ENCODE measurements at places on chromosomes 1 and 21. TPM values are rescaled to one million over a fixed set of nuclear protein-coding genes. Genes with fewer than 3 reads are reported as not detected.

The GPR37L1 gene
- not detected for polyA plus RNA-seq

The CCDC27 gene
- not detected for polyA plus RNA-seq

The RIPPLY3 gene
- 0.03 TPM for polyA plus RNA-seq

The SNRNP40 gene
- polyA plus RNA-seq = 57.8 TPM

The VSIG8 gene
- not detected for polyA plus RNA-seq

The FYB2 gene
- polyA plus RNA-seq = not detected

The SH2D1B gene
- polyA plus RNA-seq = not detected

The CNR2 gene
- not detected for polyA plus RNA-seq

The CRP gene
- not detected for polyA plus RNA-seq

The TOMM20 gene
- 42.5 TPM for polyA plus RNA-seq

The DNAJC6 gene
- polyA plus RNA-seq = 2.3 TPM

The OTUD7B gene
- polyA plus RNA-seq = 4.3 TPM

The KRTAP21-2 gene
- not detected for polyA plus RNA-seq

- no peak for DNase-seq
- H3K4me3 ChIP-seq = no peak overlapping the region
- H3K27me3 ChIP-seq = no peaks in the 10 kb centered on the region
Measured at GRCh38 chr1:158208586-158209116, 28.0 kb downstream of the CD1D start.

DNA sequence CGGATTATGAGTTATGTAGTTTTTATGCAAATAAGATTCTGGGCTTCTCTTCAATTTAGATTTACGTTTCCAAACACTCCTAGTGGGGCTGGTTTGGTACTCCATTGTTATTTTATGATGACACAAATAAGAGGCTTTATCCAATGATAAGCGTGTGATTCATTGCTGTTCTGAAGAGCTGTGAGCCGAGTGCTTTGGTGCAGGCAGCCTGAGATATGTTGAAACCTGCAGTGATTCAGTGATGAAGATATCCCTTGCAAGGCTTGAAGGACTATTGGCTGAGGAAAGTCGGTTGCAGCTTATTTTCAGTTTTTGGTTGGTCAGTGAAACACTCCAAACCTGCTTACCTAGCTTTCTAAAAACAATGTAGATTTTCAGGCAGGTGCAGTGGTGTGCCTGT is 112.2 kb downstream of the RYR2 start:
- H3K4me3 ChIP-seq = no peak overlapping the region
- H3K27me3 ChIP-seq = no peaks in the 10 kb centered on the region
- DNase-seq = no peak
- H3K36me3 ChIP-seq = no peaks in the 10 kb centered on the region
- no peak overlapping the region for H3K27ac ChIP-seq
- no peaks in the 10 kb centered on the region for H3K4me1 ChIP-seq

GRCh38 chr1:42783092-42783491 is 1.7 kb upstream of the TMEM269 start:
- H3K4me3 ChIP-seq = no peak overlapping the region
- peaks cover 2% of the 10 kb centered on the region for H3K36me3 ChIP-seq
- no peak for DNase-seq
- H3K4me1 ChIP-seq = peaks cover 8% of the 10 kb centered on the region

DNA sequence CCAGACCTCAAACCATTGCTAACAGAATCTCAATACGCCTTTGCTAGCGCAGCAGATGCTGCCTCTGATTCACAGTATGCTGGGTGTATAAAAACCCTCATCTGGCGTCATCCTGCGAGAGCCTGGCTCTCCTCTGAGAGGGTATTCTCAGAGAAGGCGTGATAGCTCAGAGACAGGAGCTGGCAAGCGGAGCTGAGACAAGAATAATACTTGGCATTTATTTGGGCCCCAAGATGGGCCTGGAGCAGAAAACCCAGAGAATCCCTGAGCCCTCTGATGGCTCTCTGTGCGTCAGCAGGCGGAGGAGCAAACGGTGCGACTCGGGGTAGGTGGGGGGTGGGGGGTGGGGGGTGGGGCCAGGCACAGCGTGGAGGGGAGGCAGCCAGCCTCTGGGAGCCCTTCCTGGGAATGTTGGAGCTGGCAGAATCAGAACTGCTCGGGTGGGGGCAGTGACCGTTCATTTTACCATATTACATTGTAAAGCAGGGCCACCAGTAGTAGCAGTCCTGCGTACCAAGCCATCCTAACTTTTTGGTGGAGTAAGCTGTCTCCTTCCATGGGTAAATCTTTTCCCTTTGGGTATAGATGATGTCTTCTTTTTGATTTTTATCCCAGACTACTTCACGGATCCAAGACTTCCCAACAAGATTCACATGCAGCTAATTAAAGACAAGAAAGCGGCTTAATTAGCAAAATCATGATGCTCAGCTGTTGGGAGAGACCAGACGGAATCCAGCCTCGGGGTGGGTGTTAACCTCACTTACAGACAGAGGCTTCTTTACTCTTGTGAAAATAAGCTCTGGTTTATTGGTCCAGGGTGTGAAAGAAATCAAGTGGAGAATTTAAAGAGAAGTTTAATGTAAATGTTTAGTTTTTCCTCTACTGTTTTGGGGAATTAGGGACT is 7.1 kb downstream of the RIIAD1 start:
- H3K27me3 ChIP-seq = peaks cover 28% of the 10 kb centered on the region
- DNase-seq = no peak
- no peak overlapping the region for H3K4me3 ChIP-seq
- no peak overlapping the region for H3K27ac ChIP-seq
- H3K4me1 ChIP-seq = no peaks in the 10 kb centered on the region

DNA sequence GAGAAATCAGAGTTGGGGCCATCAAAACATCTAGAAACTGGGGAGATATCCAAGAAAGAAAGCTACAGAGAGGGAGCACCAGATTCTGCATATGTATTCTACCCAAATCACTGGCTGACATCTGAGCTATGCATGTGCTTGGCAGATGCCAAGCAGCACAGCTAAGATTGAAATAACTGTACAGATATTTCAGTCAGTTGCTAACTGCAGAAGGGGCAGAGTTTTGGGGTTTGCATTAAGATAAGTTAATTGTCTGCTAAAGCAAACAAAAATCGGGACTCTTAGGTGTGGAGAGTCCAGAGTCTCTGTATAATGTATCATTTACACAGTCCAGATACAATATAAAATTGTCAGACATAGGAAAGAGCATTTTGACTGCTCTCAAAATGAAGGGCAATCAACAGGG is 437.1 kb downstream of the PTBP2 start:
- H3K27me3 ChIP-seq = no peaks in the 10 kb centered on the region
- H3K4me1 ChIP-seq = no peaks in the 10 kb centered on the region
- H3K36me3 ChIP-seq = no peaks in the 10 kb centered on the region
- H3K4me3 ChIP-seq = no peak overlapping the region

- no peaks in the 10 kb centered on the region for H3K4me1 ChIP-seq
- no peaks in the 10 kb centered on the region for H3K36me3 ChIP-seq
- H3K27me3 ChIP-seq = peaks cover 2% of the 10 kb centered on the region
Measured at GRCh38 chr1:221794935-221795334, 53.0 kb upstream of the DUSP10 start.

DNA sequence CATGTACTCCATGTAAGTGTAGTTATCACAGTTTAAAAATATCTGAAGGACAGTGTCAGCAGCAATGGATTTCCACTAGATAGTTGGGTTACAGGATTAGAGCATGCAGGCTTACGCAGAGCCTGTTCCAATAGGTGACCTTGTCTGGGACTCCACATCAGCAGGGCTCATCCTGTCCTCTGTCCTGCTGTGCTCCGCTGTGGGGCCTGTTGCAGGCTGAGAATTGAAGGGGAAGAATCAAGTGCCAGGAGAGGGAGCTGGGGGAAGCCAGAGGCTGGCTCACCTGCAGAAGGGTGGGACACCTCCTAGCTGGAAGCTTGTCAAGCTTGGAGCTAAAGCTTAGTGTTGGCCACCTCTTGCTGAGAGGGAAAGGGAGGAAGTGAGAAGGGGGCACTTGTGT is 62.8 kb downstream of the XCL2 start:
- DNase-seq = no peak
- H3K36me3 ChIP-seq = no peaks in the 10 kb centered on the region
- no peaks in the 10 kb centered on the region for H3K27me3 ChIP-seq
- H3K4me1 ChIP-seq = no peaks in the 10 kb centered on the region
- H3K27ac ChIP-seq = no peak overlapping the region

GRCh38 chr1:235011599-235012435 is 116.8 kb downstream of the TOMM20 start:
- H3K27ac ChIP-seq = peak overlapping the region; percentile 82
- H3K4me3 ChIP-seq = no peak overlapping the region
- H3K27me3 ChIP-seq = no peaks in the 10 kb centered on the region
- peak; percentile 64 for DNase-seq
- H3K4me1 ChIP-seq = peaks cover 29% of the 10 kb centered on the region

DNA sequence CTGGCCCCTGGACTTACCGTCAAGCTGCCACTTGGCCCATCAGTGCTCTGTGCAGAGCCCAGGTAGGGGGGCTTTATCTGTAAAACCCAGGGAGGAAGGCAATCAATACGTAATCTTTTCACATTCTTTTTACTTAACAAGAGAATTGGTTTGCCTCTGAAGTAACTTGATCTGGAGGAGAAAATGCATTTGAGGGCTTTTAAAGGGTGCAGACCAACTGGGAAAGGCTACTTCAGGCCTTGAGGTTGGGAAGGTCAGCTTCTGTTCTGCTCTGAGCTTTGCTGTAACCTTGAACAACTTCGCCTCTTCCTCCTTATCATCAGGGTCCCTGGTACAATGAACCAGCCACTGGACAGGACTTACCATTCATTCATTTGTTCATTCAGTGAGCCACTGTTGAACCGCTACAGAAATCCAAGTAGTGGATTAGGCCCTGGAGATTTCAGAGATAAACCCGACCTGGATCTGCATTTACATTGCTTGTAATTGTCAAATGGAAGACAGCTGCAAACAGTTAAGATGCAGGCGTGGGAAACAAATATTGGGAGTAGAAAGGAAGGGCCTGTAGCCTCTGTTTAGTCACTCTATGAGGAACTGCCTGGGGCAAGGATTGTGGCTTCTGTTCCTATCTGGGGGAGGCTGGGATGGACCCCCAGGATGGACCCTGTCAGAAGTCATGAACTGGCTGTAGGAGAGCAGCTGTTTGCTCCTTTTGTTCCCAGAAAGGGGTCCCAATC is 90.9 kb downstream of the MAN1C1 start:
- no peak overlapping the region for H3K4me3 ChIP-seq
- no peaks in the 10 kb centered on the region for H3K4me1 ChIP-seq
- H3K27ac ChIP-seq = no peak overlapping the region
- peaks cover 4% of the 10 kb centered on the region for H3K27me3 ChIP-seq

- peak overlapping the region; percentile 26 for H3K27ac ChIP-seq
- no peaks in the 10 kb centered on the region for H3K36me3 ChIP-seq
- H3K4me1 ChIP-seq = peaks cover 6% of the 10 kb centered on the region
- no peaks in the 10 kb centered on the region for H3K27me3 ChIP-seq
- H3K4me3 ChIP-seq = no peak overlapping the region
Measured at GRCh38 chr1:65469889-65470340, 49.4 kb downstream of the LEPR start.

DNA sequence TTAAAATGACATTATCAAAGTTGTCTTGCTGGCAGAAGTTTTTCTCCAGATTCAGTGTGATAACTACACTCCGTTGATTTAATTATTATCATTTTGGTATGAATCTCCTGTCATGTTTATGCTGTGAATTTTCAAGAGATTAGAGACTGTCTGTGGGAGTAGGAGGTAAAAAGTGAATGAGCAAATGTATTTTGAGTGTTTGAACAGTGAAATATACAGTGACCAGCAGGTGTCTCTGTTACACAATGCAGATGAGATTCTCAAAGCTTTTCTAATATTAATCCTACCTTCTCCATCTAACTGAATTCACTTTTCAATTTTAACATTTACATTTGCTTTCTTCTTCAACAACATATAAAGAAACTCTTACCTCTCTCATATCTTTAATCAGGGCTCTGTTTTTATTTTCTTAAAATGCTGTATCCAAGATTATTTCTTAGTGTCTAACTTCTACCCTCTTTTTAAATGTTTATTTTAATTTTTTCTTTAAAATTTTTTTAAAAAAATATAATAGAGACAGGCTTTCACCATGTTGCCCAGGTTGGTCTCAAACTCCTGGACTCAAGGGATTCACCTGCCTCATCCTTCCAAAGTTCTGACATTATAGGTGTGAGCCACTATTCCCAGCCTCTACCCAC is 20.9 kb upstream of the HSPA13 start:
- H3K4me3 ChIP-seq = no peak overlapping the region
- no peaks in the 10 kb centered on the region for H3K36me3 ChIP-seq
- no peaks in the 10 kb centered on the region for H3K4me1 ChIP-seq
- H3K27me3 ChIP-seq = no peaks in the 10 kb centered on the region
- peak; percentile 45 for DNase-seq

- H3K4me3 ChIP-seq = no peak overlapping the region
- peaks cover 6% of the 10 kb centered on the region for H3K4me1 ChIP-seq
- no peaks in the 10 kb centered on the region for H3K36me3 ChIP-seq
Measured at GRCh38 chr1:245856944-245857531, 650.0 kb downstream of the SMYD3 start.

GRCh38 chr1:55696181-55696754 is 481.1 kb upstream of the USP24 start:
- H3K27ac ChIP-seq = no peak overlapping the region
- no peak overlapping the region for H3K4me3 ChIP-seq
- H3K36me3 ChIP-seq = no peaks in the 10 kb centered on the region

DNA sequence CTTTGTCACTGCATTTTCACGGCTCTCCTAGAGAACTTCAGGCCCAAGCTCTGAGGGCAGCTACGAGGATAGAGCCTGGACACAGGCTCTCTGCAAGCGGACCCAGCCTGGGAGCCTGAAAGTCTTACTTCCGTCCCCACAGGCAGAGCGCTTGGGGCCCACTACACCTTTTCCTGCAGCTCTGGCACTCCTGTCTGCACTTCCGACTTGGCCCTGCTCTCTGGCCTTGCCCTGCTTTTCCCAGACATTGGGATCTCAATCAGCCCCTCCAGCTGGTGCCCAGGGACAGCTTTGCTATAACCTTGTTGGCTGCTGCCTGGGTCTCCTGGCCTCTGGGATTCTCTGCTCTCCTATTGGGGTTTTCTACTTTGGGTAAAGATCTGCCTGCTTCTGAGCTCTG is 27.6 kb downstream of the WNT4 start:
- no peak overlapping the region for H3K4me3 ChIP-seq
- no peaks in the 10 kb centered on the region for H3K27me3 ChIP-seq
- peak overlapping the region; percentile 59 for H3K27ac ChIP-seq
- DNase-seq = no peak
- H3K36me3 ChIP-seq = no peaks in the 10 kb centered on the region

DNA sequence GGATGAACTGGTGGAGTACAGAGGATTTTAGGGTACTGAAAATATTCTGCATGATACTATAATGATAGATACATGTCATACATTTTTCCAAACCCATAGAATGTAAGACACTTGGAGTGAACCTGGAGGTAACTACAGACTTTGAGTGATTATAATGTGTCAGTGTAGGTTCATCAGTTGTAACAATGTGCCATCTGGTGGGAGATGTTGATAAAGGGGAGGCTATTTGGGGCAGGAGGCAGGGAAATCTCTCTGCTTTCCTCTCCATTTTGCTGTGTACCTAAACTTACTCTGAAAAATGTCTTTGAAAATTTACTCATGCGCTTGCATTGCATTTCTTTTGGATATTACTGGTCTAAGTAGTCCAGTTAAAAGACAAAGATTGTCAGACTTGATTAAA is 35.2 kb downstream of the PTBP2 start:
- no peaks in the 10 kb centered on the region for H3K27me3 ChIP-seq
- no peak overlapping the region for H3K27ac ChIP-seq
- H3K36me3 ChIP-seq = peaks cover 6% of the 10 kb centered on the region

Measured in endothelial cell of umbilical vein (primary cell).